Stimulated activated CD8-positive, alpha-beta memory T cell treated with anti-CD3 and anti-CD28 coated beads, Interleukin-4, amount 100 ng/mL, for 4 hours (primary cell): ENCODE measurements at places on chromosomes 2 and 18.

GRCh38 chr2:196112418-196113034 lies 43.9 kb upstream of the DNAH7 start:
- DNase-seq, result no peak

GRCh38 chr2:75055820-75056675 lies 97.6 kb downstream of the POLE4 start:
- no peak for DNase-seq

DNA sequence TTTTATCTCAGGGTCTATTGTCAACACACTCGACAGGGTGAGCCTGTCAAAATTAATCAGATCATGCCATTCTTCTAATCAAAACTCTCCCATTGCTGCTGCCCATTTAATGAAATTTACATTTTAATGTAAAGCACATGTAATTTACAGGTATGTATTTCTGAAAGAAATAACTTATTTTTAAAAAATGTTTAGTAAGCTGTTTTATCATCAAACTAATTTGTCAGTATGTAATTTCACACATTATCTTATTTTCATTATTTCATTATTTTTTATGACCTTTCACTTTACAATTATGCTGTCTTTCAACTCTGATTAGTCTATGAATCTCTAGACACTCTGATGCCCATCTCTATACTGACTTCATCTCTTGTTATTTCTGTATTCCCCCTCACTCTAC lies 467.8 kb downstream of the ZNF804A start:
- no peak for DNase-seq

- no peak for DNase-seq
Measured at GRCh38 chr18:22108674-22109073, 60.7 kb upstream of the GATA6 start.

DNA sequence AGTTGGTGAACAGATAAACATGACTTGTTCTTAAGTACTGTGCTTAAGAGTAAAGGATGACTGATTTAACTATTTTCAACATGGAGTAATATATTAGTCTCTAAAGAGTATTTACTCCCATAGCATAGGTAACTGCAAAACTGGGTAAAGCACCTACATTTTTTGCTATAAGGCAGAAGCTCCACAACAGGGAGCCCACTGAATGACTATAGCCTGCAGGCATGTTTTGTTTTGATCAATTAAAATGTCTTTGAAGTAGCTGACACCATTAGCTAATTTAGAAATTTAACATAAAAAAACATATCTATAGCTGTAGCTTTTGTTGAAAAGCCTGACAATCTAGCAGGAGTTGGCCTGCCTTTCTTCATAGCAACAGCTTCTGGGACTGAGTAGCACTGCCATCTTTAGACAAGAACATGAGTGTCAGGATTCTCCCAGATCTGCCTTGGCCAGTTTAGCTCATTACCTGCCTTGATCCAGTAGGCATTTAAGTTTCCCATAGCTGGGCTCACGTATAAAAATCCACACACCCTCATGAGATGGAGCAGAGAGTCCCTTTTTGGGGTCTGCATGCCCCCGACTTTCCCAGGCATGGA lies 1935.1 kb upstream of the PIK3C3 start:
- DNase-seq, result no peak

DNA sequence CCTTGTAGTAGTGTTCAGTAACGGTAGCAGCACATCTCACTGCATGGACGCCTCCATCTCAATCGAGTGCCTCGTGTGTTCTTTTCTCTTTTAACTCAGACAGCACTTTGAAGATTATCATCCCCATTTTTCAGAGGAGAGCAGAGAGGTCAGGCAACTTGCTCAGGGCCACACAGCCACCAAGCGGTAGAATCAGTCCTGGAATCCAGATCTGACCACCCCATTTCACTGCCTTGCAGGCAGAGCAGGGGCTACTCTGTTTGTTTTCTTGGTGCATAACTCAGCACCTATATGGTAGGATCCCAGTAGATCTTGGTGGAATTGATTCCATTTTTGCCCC lies 129.5 kb downstream of the SMAD7 start:
- DNase-seq, result no peak

- DNase-seq, result no peak
Measured at GRCh38 chr2:72198532-72199241, 51.0 kb upstream of the CYP26B1 start.

DNA sequence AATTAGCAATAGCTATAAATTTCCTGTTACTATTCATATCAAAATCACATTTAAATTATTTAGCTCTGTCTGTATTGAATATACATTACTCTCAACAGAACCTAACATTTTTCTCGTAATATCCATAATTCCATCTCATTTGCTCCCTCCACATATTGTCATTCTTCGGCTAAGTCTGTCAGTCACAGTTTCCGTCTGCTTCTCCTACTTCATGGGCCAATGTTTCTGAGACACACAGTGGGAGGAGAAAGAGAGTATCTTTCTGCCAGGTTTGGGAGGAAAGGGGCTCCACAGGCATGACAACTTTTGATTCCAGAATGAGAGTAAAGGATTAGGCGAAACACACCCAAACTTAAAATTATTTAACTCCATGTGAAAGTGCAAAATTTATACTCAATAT lies 273.1 kb upstream of the SMIM21 start:
- no peak for DNase-seq

DNA sequence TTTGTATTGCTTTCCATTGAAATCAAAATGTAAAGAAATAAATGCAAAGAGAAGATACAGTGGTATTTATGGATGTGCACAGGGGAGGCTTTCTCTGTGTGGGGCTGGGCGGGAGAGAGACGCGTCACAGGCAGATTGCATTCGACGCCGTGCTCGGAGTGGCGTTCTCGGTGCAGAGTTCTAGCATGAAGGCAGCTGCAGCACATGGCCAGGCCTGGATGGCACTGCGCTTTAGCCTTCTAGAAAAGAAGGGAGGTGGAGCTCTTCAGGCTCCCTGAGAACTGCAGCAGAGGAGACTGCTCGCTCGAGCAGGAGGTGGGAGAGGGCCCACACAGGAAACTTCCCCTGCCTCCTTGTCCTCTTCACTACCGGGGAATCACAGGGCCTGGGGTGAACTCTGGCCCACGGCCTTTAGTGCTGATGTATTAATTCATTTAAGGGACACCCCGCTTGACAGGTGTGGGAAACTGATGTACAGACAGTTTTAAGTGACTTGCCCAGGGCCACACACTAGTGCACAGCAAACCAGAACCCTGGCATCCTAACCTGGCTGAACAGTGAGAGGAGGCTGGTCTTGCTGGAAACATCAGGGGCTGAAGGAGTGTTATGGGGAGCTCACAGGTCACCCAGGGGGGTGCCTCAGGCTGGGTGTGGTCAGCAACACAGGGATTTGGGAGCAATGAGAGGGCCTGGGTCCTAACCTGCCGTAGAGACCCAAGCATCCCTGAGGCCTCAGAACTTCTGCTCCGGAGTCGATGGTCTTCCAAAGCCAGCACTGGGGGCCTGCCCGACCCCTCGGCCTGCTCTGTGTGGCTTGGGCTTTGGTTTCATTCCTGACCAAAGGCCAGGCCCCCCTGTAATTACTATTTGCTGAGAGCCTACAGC lies 199.9 kb downstream of the HDAC4 start:
- no peak for DNase-seq

DNA sequence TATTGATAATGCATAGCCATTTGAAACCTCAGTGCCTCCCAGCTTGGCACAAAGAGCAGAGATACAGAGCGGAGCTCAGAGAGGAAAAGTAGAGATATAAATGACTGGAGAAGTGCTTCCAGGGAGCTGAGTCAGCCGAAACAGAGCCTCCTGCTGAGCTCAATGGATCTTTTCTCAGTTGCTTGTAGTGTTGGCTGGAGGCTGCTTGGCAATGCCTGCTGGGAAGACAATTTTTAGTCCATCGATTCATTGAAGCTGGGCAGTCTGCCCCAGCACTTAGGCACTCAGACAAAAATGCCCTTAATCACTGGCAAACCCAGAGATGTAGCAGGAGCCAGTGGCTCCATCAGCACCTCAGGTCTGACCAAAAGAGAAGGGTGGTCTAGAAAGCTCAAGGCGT lies 81.3 kb upstream of the SETBP1 start:
- DNase-seq, result no peak

DNA sequence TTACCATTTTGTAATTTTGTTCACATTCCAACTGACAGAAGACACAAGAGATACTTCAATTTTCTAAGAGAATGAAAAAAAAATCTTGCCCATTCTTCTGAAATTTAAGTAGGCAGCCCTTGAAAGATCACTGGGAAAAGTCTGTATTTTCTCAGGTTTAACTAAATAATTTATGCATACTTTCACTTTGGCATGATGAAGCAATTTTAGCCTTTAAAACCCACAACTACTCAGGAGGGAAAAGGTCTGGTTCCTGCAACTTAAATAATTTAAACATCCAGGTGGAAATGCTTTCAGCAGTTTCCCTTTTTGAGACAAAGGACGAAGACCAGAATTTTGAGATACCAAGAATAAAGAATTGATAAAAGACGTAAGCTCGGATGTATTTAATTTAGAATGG lies 61.4 kb downstream of the ZEB2 start:
- DNase-seq, result no peak

DNA sequence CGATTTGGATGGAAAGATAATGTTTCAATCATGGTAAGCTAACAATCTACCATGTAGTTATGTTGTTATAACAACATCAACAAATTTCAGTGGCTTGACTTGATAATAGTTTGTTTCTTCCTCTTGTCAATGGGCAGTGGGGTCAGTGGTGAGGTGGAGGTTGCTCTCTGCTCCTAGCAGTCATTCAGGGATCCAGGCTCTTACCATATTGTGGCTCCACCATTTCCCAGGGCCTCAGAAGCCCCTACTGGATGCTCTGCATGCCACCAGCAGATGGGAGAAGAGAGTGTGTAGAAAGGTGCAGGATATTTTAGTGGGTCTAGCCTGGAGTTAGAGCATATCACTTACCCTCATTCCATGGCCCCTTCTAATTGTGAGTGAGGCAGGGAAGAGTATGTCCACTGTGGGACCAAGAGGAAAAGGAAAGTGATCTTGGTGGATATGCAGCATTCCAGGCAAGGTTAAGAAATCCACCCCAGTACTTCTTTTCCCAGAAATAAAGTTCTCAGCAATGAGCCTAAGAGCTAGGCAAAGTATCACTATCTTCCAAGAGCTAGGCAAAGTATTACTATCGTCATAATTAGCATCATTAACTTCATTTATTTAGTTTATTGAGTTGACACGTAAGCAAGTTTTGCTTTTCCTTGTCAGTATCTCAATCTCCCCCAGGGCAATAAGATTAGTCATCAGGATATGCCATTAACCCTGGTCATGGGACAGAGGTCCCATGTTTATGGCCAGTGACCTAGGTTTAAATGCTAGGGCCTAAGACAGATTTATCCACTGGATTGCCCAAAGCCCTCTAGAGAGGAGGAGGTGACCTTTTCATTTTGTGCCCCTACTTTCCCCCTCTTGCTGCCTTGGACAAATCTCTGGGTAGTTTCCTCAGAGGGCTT lies 4.2 kb upstream of the IWS1 start:
- no peak for DNase-seq

- no peak for DNase-seq
Measured at GRCh38 chr2:160918906-160919503, 241.2 kb upstream of the TANK start.

- DNase-seq, result no peak
Measured at GRCh38 chr2:42939411-42940206, 147.2 kb upstream of the HAAO start.

- no peak for DNase-seq
Measured at GRCh38 chr2:49225126-49225525, 70.8 kb upstream of the FSHR start.

DNA sequence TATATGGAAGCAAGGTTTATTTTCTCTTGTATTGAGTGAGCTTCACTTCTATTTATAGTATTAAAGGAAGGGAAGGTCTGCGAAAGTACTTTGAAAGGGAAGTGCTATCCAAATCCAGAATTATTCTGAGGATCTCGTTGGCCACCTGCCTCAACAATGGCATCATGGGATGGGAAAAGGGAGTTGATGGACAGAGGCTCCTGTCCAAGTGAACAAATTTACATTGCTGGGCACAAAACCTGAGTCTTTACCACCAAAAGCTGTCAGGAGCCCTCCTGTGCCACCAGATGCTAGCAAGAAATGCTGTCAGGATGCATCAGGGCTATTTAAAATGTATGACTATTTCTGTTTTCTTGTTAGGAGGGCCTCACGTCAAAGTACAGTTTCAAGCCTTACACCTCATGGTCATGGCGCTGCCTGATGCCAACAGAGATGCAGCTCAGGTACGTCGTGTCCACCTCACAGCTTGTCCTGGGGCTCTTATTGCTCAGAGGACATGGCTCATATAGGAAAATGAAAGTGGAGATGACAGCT lies 157.3 kb downstream of the ARHGAP28 start:
- no peak for DNase-seq

DNA sequence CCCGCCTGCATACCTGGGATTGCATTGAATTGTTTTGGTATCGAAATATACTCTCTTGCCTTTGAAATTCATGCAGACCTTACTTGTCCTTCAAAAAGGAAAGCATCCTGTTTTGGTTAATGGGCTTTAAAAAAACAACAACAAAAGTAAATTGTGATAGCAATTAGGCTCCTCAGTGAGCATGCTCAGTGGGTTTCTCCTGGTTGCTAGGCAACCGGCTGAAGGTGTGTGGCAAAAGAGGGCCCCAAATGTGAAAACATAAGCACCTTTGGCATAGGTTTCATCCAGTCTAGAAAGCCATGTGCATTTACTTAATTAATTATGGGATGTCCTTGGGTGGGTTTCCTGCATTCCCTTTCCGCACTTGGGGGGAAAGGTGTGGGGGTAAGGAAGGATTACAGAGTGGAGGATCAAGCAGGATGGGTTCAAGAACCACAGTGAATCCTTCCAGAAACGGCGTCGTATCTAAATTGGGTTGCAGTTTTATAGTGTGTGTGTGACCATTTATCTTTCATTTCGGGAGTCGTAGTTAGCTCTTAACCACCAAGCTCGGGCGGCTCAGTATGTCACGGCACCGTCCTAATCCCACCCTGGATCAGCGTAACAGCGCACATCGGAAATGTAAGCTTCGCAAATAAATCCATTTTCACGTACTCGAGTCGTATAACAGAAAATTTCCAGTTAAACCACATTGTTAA lies 274.9 kb upstream of the TCF4 start:
- no peak for DNase-seq

- no peak for DNase-seq
Measured at GRCh38 chr2:12330916-12331315, 385.8 kb upstream of the TRIB2 start.

DNA sequence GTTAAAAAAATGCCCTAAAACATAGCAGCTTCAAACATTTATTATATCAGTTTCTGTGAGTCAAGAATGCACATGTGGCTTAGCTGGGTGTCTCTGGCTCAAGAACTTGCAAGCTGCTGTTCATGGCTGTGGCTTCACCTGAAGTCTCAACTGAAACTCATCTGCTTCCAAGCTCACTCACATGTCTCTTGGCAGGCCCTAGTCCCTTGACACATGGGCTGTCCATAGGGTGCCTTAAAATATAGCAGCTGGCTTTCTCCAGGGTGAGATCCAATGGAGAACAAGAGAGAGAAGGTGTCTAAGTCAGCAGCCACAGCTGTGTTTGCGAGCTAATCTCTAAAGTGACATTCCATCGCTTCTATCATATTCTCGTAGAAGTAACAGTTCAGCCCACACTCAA lies 152.8 kb downstream of the DSEL start:
- no peak for DNase-seq

GRCh38 chr2:198700319-198700718 lies 757.4 kb downstream of the SATB2 start:
- DNase-seq, result no peak

GRCh38 chr18:2709316-2709715 lies 53.8 kb downstream of the SMCHD1 start:
- no peak for DNase-seq
